ENCODE measurements at places on chromosomes 2 and 18. TPM values are rescaled to one million over a fixed set of nuclear protein-coding genes. Genes with fewer than 3 reads are reported as not detected.

- no peak for DNase-seq
These were observed 20.8 kb downstream of the LDLRAD4 start for GRCh38 chr18:13239171-13239956.

- DNase-seq, result peak; percentile 52
These were observed 261.7 kb upstream of the SLC14A2 start for GRCh38 chr18:45353530-45353929.

- no peak for DNase-seq
These were observed 1529.8 kb downstream of the RPIA start for GRCh38 chr2:90221300-90221651.

DNA sequence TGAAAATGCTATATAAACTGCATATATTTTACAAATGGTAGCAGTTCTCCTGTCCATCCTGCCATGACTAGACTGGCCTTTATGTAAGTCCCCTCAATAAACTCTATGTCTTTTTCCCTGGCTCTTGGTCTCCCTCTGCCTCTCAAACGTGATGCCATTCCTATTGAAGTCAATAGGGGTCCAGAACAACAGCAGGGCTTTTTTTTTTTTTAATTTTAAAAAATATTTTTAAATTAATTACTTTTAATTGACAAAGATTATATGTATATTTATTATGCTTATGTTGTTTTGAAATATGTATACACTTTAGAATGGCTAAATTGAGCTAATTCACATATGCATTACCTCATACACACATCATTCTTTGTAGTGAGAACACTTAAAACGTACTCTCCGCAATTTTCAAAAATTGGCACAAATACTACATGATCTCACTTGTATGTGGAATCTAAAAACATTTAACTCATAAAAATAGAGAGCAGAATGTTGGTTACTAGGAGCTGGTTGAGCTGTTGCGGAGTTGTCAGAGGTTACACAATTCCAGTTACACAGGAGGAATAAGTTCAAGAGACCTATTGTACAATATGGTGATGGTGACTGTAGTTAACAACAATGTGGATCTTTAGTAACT, 123.1 kb downstream of the LRRTM4 start:
- peak; percentile 2 for DNase-seq

DNA sequence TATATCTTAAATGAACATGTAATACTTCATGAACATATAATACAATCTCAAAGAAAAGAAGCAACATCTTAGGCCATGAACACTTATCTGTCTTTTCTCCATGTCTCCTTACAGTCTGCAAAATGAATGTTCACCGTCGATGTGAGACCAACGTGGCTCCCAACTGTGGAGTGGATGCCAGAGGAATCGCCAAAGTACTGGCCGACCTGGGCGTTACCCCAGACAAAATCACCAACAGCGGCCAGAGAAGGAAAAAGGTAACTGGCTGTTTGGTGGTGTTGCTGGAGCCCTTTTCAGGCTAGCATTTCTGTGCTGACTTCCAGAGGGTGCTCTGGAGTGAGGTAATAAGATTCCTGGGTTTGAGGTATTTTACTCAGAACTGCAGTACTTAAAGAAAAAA, 295.9 kb upstream of the EPAS1 start:
- DNase-seq, result no peak

The POLE4 gene
- polyA plus RNA-seq, result 70.7 TPM
